Stimulated activated CD4-positive, alpha-beta T cell treated with anti-CD3 and anti-CD28 coated beads, Interleukin-1b, Interleukin-23, amount 100 ng/mL, for 4 hours (primary cell): ENCODE measurements at places on chromosomes 7 and 10.

GRCh38 chr7:23115991-23116390 is 10.4 kb downstream of the KLHL7 start:
- no peak for DNase-seq

GRCh38 chr10:15760681-15761080 is 41.0 kb upstream of the ITGA8 start:
- no peak for DNase-seq

DNA sequence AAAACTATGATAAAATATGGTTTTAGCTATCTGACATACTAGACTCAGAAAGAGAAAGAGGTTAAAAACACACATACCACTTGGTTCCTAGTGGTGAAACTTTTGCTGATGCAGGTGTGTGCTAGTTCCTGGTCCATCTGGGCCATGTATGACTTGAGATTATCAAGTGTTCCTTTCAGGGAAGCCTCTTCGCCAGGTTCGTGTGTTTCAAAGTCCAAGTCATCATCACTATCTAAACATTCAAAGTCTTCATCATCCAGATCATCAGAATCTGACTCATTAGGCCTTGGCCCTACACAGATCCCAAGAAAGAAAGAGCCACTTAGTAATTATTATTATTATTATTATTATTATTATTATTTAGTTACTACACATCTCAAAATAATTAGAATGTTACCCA is 26.4 kb downstream of the NUDT13 start:
- DNase-seq, result no peak

DNA sequence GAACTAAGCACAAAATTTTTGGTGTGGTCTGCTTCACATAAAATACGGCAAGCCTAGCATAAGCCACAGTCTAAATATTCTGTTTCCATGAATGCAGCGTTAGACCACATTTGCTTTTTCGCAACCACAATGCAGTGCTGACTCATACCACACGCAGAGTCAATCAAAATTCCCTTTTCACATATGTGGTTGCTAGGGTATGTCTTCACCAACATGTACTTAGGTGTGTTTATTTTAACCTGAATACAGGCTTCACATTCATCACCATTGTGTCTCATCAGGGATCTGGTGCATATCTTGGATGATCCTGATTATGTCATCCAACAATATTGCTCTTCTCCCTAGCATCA is 90.8 kb downstream of the CHN2 start:
- no peak for DNase-seq

- no peak for DNase-seq
These were observed 17.7 kb upstream of the GALNTL5 start for GRCh38 chr7:151938550-151938949.

DNA sequence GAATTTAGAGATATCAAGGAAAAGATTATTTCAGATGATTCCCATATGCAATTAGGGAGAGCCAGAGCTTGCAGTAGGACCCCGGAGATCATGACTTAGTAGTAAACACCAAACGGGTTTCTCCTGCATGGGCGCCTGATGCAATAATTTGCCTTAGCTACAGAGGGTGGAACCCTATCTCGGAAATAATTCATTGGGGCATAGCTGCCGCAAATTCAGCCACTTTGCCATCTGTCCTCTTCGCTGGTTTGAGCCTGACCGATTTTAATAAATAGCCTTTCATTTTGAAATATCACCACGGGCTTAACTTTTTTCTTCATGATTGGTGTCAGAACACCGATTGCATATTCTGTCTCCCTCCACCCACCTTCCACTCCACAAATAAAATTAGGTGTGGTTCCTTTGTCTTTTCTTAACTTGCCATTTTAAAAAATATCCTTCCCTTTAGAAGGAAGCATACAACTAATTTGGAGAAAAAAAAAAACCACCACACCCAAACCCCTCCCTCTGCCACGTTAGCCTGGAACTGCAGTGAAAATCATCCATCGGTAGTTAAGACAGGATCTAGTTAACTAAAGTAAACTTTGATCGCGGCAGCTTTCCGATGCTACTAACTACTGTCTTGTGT is 1.4 kb downstream of the GARS1 start:
- DNase-seq, result no peak
